BJ (cell line): ENCODE measurements at places on chromosomes 7 and 10.

DNA sequence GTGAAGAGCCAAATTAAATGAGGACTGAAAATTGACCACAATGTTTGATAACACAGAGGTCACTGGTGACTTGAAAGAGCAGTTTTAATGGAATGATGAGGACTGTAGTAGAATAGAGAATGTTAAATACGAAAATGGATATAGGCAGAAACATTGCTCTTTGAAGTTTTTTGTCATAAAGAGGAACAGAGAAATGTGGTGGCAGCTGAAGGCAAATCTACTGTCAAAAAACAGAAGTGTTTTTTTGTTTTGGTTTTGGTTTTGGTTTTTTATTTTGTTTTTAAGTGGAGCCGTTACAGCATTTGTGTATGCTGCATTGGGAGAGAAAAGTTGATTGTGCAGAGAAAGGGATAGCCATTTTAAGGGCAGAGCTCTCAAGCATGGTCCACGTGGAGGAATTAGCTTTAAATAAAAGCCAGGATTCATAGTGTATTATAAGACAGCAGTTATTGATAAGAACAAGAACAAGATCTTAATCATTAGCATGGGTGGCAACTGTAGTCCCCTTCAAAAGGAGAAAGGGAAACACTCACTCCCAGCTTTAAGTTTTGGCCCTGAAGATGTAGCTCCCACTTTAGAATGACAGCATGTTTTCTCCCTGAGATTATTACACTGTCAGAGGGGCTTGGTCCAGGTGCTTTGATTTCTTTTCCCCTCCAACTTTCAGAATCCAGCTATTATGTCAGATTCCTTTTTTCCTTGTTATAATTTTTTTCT, 156.7 kb upstream of the BET1 start:
- no peak for DNase-seq

- no peak for DNase-seq
Observed at GRCh38 chr7:66070222-66070621, 5.4 kb upstream of the ASL start.

DNA sequence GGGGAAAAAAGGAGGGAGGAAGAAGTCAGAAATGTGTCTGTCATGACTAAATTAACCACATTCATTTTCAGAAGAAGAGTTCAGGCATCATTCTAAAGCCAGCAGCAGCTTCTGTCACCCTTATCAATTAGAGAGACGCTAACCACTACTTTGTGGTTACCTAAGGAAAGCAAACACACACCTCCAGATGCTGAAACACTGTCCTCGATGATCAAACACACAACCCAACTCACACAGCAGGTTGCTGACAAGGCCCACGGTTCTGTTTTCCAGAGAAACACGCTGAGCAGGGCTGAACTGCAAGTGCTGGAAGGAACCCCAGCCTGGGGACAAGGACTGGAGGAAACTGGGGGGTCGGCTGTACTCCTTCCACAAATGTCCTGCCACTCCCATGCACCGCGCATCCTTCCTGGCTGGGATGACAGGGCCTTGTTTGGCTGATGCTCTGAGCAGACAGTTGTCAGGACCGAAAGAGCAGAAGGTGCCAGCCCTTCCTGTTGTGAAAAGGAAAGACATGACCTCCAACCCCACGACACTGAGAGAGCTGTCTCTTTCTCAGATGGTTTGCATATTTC, 36.6 kb downstream of the PRKCQ start:
- DNase-seq: no peak

GRCh38 chr10:31148951-31149350, 117.3 kb upstream of the ZNF438 start:
- no peak for DNase-seq

GRCh38 chr10:123463181-123463580, 203.0 kb upstream of the GPR26 start:
- no peak for DNase-seq

DNA sequence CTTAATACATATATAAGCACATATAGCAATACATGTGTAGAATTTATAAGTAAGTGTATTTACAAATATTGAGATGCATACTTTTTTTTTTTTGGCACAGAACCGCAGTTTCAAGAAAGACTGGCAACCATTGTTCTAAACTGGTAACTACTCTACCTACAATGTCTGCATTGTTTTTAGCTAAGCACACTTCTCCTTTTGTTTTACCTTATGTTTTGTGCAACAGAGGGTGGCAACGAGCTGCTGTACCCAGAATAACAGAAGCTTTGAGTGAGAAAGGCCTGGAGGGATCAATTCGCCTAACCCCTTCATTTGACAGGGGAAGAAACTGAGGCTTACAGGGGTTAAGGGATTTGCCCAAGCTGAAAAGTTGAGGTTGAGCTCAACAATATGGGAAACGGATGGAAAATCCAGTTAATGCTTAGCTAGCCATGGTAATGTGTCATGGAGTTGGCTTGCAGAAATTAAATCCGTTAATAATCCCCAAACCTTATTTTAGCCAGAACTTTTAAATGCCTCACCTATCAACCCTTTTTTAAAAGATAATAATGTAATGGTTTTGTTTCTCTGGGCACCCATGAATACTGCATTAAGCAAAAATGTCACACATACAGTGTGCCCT, 25.5 kb downstream of the FZD1 start:
- no peak for DNase-seq

- no peak for DNase-seq
Observed at GRCh38 chr7:112383671-112384417, 66.4 kb upstream of the IFRD1 start.

DNA sequence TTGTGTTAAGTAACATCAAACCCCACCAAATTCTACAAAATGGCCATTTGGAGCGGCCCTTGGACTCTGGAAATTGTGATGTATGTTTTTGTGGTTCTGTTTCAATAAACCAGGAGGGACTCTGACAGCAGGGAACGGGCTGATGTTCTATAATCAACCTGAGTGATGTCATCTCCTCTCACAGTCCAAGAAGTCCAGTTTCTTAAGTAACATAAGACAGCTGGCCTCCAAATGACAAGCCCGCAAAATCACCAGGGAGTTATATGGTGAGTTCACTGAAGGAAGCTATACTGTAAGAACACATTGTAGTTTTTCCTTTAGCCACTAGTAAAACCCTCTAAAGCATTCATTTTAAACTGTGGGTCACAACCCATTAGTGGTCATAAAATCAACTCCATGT, 34.0 kb downstream of the GOT1 start:
- DNase-seq: no peak

GRCh38 chr10:46524472-46525176, 31.8 kb downstream of the GPRIN2 start:
- DNase-seq: peak; percentile 31

GRCh38 chr7:22896917-22897316, 74.3 kb upstream of the TOMM7 start:
- DNase-seq: no peak

- no peak for DNase-seq
Observed at GRCh38 chr10:111076191-111076681, 593 bp upstream of the ADRA2A start.

- no peak for DNase-seq
Observed at GRCh38 chr7:28116041-28116440, 64.6 kb downstream of the JAZF1 start.

- no peak for DNase-seq
Observed at GRCh38 chr10:7559386-7559785, 107.4 kb downstream of the ITIH5 start.

- no peak for DNase-seq
Observed at GRCh38 chr10:108097258-108097657, 932.8 kb upstream of the SORCS1 start.

DNA sequence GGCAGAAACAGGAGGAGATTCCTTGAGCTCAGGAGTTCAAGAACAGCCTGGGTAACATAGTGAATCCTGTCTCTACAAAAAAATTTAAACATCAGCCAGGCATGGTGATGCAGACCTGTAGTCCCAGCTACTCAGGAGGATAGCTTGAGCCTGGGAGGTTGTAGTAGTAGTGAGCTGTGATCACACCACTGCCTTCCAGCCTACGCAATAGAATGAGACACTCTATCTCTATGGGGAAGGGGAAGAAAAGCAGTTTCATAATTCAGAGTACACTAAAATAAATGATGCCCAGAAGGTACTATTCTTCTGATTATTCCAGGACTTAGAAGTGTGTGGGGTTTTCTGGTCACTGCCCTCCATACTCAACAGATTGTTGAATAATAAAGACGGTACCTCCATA, 177.3 kb downstream of the KMT2E start:
- DNase-seq: no peak

DNA sequence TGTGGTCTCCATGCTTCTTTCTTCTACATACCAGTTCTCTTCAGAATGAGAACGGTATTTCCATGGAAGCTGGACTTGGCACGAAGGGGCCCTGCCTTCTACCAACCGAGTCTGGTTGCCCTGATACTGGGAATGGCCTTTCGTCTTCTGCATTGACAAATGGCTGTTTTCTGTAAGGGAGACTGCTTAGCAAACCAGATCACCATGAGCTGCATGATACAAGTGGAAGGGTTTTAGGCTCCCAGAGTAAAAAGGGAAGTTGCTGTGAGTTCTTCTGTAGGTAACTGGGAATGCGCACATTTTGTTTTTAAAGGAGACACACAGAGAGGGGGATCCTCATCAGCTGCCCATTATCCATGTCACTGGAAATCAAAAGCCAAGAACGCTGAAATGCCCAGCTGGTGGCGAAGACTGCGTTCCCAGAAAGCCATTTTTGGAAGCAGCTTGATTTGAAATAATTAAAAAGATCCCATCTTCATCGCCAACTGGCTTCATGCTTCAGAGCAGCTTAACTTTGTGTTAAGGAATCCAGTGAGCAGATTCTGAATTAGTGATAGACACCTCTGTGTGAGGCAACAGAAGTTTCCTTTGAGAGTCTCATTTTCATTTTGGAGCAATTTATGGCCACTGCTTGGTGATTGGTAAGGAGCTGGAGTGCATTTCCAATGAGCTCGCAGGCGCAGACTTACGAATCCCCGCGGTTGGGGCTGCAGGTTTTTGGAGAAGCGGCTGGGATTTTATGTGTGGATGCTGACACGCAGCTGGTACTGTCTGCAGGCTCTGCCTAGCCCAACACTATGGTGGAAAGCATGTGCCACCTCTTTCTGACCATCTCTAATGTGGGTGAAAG, 672.7 kb upstream of the FOXK1 start:
- DNase-seq: no peak

DNA sequence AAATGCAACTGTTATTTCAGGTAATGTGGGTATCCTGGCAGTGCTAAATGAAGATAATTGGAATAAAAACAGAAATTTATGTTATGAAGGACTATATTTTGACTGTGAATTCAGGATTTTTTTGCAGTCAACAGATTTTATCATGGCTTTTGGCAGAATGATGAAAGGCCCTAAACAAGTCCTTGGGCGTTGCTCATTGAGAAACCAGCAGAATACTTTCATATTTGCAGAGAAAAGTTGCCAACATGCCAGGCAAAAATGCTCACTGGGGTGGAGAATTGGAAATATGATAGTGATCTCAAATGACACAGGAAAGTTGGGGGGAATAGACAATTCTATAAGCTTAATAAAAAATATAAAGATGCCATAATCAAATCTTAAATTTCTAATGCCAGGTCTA, 121.1 kb downstream of the GPR85 start:
- DNase-seq: no peak

- no peak for DNase-seq
Observed at GRCh38 chr7:68014031-68014736, 1017.6 kb downstream of the TYW1 start.

- no peak for DNase-seq
Observed at GRCh38 chr7:20508109-20508508, 107.4 kb upstream of the ABCB5 start.

GRCh38 chr10:103276896-103277712, at the start of gene INA:
Gene INA, plus strand, starts transcription at chr10:103277138. Its CDS starts 74 bp downstream, at chr10:103277212.
- DNase-seq: no peak

GRCh38 chr10:17872191-17873091, 63.3 kb downstream of the MRC1 start:
- no peak for DNase-seq

- no peak for DNase-seq
Observed at GRCh38 chr7:96304573-96304972, 17.3 kb downstream of the SLC25A13 start.

- DNase-seq: no peak
Observed at GRCh38 chr10:5529702-5530411, 5.1 kb downstream of the CALML3 start.

- no peak for DNase-seq
Observed at GRCh38 chr10:6269432-6269831, 66.7 kb downstream of the PFKFB3 start.

DNA sequence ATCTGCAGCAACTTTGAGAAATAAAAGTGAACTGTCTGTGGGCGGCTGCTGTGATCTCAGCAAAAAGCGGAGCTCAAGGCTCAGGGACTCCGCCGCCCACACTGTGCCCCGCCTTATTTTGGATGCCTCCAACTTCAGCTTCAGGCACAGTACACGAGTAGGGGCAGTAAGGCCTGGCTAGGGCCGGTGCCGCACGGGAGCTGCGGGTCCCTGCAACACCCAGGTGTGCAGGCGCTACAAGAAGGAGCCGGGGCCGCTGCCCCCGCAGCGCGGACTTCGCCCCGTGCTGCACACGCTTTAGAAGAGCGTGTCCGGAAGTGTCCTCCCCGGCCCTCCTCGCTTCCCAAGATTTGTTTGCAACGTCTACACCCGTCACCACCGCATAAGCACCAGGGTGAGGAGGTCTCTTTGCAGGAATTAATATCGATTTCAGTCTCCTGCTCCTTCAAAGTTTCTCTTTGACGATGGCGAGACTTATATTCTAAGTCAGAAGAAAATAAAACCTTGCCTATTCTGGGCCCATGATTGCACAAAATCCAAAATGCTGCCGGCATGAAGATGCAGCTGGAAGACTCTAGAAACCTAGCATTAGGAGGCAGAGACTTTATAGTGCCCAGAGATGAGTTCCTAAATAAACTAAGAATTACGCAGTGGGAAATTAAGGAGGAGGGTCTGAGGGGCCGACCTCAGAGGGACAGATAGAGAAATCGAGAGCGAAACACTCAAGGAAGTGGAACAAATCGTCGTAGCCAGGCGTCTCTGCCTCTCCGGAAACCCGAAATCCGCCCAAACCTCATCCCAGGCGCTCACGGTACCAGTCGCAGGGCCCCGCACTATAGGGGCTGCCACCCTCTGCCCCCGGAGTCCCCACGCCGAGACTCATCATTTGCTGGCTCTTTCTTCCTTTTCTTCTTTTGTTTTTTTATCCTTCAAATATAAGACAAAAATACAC, 6.4 kb downstream of the VAX1 start:
- DNase-seq: no peak

- DNase-seq: no peak
Observed at GRCh38 chr10:71939861-71940474, 24.2 kb upstream of the CHST3 start.

GRCh38 chr7:16130111-16131110, 290.9 kb downstream of the CRPPA start:
- DNase-seq: peak; percentile 18
